Stimulated activated CD8-positive, alpha-beta memory T cell treated with anti-CD3 and anti-CD28 coated beads, Interleukin-2, amount 100 ng/mL, for 1 hour (primary cell): ENCODE measurements at places on chromosomes 7 and 10.

- no peak for DNase-seq
Observed at GRCh38 chr7:13420726-13421125, 568.7 kb downstream of the ETV1 start.

DNA sequence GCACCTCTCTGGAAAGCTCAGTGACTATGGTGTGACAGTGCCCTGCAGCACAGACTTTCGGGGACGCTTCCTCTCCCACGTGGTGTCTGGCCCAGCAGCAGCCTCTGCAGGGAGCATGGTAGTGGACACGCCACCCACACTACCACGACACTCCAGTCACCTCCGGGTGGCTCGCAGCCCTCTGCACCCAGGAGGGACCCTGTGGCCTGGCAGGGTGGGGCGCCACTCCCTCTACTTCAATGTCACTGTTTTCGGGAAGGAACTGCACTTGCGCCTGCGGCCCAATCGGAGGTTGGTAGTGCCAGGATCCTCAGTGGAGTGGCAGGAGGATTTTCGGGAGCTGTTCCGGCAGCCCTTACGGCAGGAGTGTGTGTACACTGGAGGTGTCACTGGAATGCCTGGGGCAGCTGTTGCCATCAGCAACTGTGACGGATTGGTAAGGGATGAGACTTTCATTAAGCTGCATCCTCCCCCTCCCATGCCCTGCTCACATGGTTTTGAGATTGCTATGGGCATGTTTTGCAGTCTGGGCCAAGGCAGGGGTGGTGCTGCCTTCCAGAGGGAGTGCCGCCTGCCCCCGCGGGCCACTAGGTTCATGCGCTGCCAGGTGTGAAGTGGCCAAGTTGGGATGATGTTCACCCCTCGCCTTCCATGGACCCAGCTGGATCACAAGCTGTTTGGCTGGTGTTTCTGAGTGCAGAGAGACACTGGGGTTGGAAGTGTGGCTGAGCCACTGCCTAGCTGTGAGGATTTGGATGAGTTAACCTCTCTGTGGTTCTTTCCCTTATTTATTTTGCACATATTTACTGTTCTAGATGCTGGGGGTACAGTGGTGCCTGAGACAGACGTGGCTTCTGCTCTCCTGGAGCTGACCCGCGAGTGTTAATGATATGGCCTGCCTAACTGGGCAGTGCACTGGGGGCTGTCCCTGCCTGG, 2.5 kb downstream of the ADAMTS14 start:
- no peak for DNase-seq

GRCh38 chr7:42549866-42550485, 313.0 kb upstream of the GLI3 start:
- DNase-seq = no peak

DNA sequence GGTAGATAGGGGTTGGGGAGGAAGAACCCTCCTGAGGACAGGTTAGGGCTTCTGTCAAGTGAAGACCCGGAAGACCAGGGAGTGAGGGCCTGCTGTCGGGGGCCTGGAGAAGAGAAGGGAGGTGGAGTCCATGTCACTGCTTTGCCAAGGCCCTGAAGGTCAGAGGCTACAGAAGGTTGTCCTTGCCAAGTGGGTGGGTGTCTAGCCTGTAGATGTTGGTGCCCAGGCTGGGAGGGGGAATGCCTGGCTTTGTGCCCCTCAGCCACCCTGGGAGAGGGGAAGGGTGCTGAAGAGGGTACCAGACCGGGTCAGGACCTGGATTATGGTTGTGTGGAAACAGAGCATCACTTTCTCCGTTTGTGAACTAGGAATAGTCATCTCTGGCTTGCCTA, 67.2 kb upstream of the AQP1 start:
- no peak for DNase-seq

- DNase-seq = no peak
Observed at GRCh38 chr10:76463111-76463510, 1031.7 kb downstream of the LRMDA start.

DNA sequence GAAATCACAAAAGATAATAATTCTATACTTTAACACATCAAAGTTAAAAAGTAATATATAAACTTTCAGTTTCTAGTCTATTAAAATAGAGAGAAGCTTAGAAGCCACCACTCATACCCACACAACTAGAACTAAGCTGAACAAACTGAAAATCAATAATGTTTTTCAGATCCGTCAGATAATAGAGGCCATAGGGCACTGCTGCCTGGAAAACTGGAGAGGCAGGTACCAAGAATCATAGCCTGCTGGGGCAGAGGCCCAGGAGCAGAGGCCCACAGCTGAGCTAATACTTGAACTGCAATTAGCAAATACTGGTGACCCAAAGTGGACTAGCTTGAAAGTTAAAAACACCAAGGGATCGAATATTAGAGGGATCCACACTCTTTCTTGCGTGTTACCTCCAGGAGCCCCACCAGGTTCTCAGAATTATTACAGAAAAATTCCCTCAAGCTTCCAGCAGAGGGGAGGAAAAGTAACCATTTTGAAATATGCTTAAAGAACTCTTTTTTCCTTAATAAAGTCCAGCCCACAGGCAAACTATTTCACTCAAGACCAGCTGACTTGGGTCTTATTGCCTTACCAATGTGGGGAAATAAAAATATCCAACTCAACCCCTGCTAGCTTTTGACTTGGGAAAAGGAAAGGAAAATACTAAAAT, 774.1 kb upstream of the IGFBP3 start:
- no peak for DNase-seq

DNA sequence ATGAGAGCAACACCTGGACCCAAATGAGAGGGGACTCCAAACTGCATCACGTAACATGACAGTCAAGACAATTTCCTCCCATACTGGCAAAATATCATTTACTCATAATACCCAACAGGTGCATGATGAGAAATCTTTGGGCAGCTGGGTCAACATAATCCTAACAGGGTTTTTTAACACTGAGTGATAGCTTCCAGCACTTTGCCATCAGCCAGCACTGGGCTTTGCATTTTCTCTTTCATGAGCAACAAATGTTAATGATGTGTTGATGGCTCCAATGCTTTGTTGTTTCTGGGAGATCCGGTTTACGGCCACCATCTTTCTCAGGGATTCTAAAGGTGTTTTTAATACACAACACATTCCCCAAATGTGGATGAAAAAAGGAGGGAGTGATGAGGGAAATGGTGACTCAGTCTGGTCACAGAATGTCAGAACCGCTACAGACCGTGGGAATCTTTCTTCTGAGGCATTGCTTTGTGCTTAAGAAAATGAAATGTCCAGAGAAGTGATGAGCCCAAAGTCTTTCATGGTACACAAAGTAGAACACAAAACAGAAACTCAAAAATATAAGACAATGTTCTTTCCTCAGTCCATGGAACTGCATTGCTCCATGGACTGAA, 705.7 kb upstream of the IGFBP3 start:
- no peak for DNase-seq

- DNase-seq = no peak
Observed at GRCh38 chr10:66637273-66638036, 288.4 kb upstream of the LRRTM3 start.

GRCh38 chr7:23712368-23713284, 2.6 kb downstream of the STK31 start:
- no peak for DNase-seq

DNA sequence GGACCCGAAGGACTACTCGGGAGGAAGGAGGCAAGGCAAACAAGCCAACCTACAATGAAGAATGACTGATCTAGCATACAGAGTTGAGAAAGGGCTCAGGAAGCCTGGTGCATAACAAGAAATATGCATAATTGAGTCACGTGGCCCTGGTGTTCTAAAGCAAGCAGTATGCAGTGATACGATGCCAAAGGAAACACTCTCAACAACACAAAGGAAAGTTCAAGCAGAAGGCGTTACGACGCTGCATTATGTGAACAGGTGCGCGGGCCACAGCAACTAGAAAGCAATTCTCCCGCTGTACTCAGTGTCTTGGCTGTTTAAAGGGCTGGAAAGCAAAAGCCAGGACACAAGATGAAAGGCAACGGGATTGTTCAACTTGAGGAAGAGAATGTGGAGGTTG, 100.8 kb downstream of the PRTFDC1 start:
- DNase-seq = no peak

GRCh38 chr10:114925587-114926586, 12.1 kb upstream of the TRUB1 start:
- DNase-seq = no peak

DNA sequence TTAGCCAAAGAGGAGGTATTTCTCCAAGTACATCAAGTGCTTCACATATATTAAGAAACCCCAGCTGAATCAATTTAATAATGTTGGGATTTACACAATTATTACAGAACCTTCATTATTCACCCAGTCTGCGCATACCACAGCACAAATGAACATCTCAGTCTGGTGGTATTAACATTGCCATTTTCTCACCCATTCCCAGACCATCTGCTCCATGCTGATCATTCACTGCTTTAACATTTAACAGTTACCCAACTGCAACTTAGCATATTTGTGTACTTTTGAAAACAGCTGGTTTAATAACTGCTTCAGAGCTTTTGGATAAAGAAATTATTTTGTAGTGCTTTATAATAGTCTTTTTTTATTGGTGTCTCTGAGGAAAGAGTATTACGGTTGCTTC, 1072.1 kb downstream of the NXPH1 start:
- no peak for DNase-seq

DNA sequence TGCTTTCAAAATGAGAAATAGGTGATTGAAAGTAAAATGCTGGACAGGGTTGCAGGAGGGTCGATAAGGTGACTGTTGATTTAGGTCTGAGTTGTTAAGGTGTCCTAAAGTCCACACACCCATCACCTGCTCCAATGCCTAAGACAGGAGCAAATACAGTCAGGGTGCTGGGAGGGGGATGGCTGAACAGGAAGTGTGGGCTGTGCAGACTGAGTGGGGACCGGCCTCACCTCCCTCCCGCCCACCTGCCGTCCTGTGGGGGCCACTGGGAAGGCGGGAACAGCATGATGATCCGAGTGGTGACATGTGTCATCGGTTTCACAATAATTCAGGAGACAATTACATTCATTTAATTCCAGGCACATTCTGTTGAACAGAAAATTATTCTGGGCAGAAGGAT, 260.8 kb downstream of the DNAJB6 start:
- no peak for DNase-seq

DNA sequence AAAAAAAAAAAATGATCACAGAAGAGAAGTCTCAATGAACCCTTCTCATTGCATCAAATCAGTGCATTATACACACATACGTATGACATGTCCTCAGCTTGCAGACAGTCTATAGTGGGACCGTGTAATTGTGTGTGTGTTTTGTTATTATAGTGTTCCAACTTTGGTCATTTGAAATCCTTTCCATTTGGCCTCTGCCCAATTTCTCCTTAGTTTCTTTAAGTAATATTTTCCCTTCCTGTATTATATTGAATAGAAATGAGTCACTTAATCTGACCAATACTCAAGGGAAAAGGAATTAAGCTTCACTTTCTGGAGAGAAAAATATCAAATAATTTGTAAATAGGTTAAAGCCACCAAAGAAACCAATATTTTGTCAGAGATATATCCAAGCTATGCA, 415.5 kb upstream of the SORCS1 start:
- no peak for DNase-seq
